NCI-H146 (cell line): ENCODE measurements at places on chromosomes 7 and 10.

GRCh38 chr7:54728411-54728810 lies 30.6 kb downstream of the SEC61G start:
- DNase-seq, result no peak

- DNase-seq, result peak; percentile 71
These were observed 17.6 kb upstream of the IMPDH1 start for GRCh38 chr7:128427289-128427891.

GRCh38 chr10:11017570-11018431 lies at the start of gene CELF2:
Gene CELF2 (plus strand): TSS chr10:11017872. CDS start chr10:11018090, 218 bp downstream.
- peak; percentile 92 for DNase-seq

DNA sequence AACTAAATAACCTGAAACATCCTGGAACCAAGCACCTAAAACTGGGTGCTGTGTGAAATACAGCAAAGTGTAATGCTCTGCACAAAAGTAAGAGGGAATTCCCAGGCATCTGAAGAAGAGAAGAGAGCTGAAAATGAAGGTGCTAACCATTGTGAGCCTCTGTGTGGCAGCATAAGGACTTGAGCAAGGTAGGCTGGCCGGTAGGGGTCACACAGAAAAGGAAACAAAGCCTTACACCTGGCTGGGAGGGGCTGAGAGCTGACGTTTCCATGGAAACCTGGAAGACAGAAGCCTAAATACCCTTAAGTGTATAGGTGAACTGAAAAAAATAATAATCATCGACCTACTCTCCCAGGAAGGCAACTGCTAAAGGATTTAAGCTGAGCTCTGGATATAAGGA lies 48.6 kb downstream of the CUL1 start:
- peak; percentile 93 for DNase-seq

DNA sequence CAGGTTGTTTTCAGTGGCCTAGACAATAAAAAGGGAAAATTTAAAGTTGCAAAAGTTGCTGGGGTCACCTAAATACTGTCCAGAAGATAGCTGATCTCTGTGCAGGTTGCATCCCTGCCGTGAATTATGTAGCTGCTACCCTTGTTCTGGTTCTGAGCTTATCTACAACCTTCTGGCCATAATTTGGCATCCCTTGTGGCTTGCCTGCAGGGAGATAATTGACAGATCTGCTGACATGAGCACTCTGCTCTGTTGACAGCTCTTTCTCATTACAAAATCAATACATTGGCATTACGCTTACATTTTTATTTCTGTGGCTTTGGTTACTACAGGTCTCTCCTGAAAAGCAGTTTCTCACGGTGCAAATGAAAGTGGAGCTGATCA lies 29.3 kb upstream of the HECTD2 start:
- DNase-seq, result peak; percentile 77

DNA sequence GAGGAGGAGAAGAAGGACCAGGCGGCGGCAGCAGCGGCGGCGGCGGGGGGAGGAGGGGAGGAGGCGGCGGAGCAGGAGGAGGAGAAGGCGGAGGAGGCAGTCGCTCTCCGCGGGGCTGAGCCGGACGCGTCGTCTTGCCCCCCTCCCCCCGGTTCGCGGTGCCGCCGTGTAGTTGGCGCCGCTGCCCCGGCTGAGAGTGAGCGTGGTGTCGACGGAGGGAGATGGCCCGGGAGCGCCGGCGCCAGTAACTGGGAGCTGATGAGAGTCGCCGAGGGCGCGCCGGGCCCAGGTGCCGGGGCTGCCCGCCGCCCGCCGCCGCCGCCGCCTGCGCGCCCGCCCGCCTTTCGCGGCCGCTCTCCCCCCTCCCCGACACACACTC lies 257 bp downstream of the WAC start:
- no peak for DNase-seq

DNA sequence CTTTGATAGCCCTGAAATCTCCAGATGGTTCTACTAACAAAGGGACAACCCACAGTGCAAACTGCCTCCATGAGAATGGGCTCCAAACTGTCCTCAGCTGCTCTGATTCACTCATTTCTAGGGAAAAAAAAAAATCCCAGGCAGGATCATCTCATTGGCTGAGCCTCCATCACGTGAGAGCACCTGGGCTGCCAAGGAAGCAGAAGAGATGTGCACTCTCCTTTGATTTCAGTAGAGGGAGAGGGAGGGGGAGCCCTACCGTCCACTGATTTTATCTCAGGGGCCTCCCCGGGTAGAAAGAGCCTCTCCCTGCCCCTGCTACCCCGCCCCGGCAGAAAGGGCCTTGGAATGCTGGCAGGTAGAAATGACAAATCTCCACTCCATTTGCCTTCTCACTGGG lies 725.4 kb downstream of the PHTF2 start:
- DNase-seq, result no peak

DNA sequence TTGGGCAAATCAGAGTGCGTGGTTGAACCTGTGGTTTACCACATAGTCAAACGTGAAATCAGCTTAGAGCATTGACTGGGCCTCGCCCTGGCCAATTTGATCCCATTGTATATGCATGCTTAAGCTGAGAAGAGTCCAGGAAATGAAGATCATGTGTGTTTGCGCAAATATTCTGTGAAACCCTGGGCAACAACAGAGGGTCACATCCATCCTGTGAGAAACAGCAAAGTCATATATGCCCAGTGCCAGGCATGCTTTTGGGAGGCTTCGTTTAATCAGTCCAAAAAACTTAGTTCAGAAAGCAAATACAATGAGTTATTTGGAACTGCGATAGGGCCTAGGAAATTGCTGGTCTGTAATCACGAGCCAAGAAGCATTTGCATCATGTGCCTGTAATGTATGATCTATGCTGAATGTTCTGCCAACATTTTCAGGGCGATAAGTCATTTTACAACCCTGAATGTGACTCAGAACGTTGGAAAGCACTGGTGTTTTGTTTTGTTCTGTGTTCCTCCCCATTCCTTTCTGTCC lies 412.1 kb upstream of the CELF2 start:
- no peak for DNase-seq

DNA sequence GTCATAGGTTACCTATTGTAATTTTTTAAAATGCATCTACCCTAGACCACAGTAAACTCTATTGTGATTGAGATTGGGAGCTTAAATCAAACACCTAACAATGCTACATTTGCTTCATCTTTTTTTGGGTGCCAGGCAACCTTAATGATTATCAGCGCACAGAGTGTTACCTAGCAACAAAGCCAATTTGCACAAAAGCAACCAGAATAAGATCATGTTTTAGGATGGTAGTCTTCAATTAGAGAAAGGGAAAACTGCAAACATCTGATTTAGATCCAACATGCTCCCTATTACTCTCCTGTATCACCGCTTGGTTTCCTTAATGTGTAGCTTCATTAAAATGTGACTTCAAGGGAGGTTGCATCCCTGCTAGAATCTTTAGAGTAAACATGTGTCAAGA lies 226.9 kb downstream of the ABCA13 start:
- DNase-seq, result no peak

- DNase-seq, result peak; percentile 42
These were observed 1.1 kb downstream of the ZNF777 start for GRCh38 chr7:149459540-149460452.

- no peak for DNase-seq
These were observed 5.1 kb downstream of the ZNF680 start for GRCh38 chr7:64557601-64558322.

GRCh38 chr7:105982388-105982787 lies 19.3 kb downstream of the CDHR3 start:
- no peak for DNase-seq
